HS-5 (cell line): ENCODE measurements at places on chromosomes 11 and 22.
A peak's percentile ranks its signal among the peaks of the same experiment; 100 is the strongest.

DNA sequence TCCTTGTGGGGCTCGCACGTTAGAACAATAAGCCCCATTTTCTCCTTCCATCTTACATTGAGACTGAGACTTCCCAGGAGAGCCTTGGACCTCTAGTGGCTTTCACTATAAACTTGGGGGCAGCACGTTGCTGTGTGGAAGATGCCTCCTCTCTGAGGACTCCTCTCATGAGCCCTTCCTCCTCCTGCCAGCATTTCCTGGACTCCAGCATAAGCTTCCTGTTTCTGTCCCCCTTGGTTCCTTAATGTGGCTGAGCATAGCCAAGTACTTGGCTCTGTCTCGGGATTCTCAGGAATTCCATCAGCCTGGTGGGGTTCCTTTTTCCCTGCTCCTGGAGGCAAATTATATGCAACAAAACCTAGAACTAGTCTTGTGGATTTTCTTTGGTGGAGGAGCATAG is 38.8 kb upstream of the UBASH3B start:
- DNase-seq = no peak

DNA sequence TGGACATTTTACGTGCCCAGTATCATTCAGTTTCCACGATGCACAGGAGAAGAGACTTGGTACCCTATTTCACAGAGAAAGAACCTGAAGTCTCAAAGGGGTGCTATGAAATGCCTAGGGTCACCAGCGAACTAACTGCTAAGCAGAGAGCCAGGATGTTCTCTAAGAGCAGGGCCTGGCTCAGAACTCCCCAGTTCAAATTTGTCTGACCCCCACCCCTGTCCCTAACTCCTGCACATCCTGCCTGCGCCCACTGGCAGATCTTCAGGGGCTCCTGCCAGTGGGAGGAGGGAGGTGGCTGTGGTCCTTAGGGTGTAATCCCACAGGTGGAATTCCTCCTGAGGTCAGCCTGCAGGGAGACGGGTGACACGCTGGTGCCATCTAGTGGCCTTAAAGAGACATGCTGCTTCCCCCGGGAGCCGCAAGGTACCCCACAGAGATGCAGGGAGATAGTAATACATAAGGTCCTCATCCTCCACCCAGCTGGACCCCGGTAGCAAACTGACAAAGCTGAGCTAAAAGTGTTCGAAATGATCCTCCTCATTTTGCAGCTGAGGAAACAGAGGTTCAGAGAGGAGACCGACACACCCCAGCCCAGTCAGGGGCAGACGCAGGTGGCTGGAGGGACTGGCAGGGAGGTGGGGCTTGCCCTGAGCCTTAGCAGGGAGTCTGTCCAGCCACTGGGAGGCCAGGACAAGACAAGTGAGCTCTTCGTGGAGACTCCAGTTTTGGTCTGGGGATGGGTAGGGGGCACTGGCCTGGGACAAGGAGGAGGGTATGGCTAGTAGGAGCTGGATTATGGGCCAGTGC is 34.1 kb downstream of the MB start:
- DNase-seq = peak; percentile 37

DNA sequence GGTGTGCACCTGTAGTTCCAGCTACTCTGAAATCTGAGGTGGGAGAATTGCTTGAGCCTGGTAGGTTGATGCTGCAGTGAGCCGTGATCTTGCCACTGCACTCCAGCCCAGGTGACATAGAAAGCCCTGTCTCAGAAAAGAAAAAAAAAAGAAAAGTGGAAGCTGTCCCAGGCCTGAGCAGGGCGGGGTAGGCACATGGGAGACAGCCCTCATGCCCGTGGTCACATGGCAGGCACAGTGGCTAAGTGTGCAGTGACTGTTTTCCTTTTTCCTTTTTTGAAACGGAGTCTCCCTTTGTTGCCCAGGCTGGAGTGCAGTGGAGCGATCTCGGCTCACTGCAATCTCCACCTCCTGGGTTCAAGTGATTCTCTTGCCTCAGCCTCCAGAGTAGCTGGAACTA is 7.8 kb downstream of the OTUB1 start:
- no peak for DNase-seq

- DNase-seq = no peak
Observed at GRCh38 chr11:132030896-132031295, 660.5 kb downstream of the NTM start.

DNA sequence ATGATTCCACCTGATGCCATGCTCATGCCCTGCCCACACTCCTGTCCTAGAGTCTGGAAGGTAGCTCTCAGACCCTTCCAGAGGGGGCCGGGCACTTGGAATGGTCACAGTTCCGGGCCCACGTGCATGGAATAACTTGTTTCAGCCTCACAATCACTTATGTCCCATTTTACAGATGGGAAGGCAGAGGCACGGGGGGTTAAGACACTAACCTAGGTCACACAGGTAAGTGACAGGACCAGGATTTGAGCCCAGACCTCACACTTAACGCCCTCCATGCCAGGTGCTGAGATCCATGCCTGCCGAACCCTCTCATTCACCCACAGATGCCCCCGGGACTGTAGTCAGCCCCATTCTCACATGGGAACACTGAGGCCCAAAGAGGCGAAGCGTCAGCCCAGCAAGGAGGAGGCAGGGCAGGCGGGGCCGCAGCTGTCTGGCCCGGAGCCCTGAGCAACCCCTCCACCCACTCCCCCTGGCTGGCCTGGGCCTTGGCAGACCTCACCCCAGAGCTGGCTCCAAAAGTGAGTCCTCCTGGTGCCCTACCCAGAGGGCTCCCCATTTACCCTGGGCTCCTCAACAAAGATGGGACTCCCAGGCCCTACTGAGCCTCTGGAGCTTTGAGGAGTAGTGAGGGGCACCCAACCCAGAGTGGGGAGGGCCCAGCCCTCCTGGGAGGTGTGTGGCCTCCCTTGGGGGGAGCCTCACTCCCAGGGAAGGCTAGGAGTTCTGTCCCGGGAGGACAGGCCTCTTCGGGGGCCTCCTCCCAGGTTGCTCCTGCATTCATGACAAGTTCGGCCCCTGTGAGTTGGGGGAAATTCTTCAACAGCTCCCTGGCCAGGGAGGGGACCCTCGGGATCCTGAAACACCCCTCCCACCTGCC is 2.4 kb upstream of the ALDH3B1 start:
- no peak for DNase-seq

GRCh38 chr11:7977232-7977917 is 9.8 kb upstream of the EIF3F start:
- peak; percentile 96 for DNase-seq

DNA sequence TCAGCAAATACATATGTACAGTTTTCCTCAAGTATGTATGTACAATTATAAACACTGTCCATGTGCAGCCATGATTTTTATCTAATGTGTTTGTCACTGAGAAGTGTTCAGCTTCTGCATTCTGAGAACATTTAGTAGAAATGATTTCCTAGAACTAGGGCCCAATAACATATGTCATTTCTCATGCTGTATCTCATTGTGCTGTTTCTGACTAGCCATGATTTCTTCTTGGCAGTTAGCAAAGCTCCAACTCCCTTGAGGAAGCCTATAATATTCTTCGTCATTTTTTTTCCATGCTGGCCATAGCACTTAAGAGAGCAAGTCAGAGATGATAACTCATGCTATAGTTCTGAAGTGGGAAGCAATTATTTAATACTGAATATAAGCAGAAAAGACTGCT is 187.8 kb downstream of the DDX10 start:
- no peak for DNase-seq

DNA sequence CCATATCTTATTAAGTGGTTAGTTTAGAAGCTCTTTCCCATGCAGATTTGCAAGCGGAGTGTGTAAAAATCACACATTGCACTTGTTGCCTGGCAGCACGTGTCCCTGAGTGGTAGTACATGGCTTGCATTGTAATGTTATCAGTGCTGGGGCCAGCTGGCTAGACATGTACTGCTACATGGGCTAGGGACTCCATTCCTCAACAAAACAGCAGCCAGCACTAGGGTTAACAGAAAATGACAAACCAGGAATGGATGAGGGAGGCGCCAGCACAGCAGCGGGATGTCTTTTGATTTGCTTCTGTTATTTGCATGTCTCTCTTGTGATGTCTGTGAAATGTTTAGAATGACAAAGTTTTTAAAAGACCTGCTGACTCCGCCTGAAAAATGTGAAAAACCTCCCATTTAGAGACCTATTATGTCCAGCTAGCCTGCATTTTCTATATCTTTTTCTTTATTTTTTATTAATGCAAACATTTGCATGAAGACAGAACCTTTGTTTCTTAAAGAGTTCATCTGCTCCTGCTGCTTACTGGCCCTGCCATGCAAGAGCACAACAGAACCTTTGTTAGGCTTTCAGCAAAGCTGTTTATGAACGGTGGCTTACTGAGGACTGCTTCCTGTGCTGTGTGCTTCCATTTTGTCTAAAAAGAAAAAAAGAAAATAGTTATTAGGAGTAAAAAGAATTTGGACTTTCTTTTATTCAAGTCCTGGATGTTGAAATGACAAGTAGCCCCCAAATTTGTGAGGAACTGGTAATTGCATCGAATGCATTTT is 40.7 kb downstream of the CSTPP1 start:
- DNase-seq = no peak

GRCh38 chr22:19718456-19719049 is 4.2 kb downstream of the SEPTIN5 start:
- no peak for DNase-seq

GRCh38 chr22:19398206-19398605 is 33.3 kb downstream of the HIRA start:
- no peak for DNase-seq

DNA sequence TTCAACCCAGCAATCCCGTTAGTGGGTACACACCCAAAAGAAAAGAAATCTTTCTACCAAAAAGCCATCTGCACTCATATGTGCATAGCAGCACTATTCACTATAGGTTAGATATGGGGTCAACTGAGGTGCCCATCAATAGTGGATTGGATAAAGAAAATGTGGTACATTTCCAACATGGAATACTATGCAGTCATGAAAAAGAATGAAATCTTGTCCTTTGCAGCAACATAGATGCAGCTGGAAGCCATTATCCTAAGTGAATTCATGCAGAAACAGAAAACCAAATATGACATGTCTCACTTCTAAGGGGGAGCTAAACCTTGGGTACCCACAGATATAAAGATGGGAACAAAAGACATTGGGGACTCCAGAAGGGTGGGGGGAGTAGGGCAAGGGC is 1.9 kb upstream of the ARHGAP8 start:
- no peak for DNase-seq

DNA sequence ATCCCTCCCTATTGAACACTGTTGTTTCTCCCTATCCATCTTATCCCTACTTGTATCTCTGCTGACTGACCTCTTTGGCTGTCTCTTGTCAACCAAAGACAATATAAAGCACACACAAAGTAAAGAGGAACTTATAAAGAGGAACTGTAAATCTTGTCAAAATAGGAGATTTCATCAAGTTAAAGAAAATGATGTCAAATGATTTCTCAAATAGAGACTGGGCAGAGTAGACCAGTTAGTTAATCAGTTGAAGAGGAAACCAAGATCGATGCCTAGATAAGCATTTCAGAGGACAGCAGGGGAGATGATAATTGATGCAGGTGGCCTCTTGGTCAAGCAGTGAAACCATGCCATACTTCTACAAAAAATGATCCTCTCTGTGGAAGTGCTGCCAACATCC is 22.7 kb downstream of the KCNQ1OT1 start:
- no peak for DNase-seq

- DNase-seq = no peak
Observed at GRCh38 chr11:119691020-119691666, 37.9 kb downstream of the NECTIN1 start.

GRCh38 chr11:83725728-83726127 is 439.6 kb upstream of the CCDC90B start:
- DNase-seq = no peak

DNA sequence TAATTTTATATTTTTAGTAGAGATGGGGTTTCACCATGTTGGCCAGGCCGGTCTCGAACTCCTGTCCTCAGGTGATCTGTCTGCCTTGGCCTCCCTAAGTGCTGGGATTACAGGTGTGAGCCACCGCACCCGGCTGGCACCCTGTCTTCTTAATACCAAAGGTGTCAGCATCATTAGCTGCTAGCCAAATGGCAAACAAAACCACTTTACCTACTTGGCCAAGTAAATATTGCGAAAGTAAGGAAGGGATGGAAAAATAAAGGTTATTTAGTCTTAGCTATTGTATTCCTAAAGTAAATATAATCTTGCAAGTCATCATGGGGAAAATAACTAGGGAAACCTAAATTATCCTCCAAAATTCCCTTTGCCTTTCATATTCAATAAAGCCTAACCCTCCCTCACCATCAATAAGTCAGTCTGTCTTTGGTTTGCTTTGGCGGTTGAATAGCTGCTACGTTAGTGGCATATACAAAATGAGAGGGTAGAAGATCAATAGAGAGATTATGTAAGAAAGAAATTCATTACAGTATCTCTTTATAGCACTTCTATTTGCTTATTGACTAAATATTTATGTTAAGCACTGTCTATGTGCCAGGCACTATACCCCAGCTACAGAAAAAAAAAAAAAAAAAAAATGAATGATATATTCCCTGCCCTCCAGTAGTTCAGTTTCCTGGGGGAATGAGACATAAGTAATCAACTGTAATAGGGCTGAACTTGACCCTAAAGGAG is 40.2 kb upstream of the CFAP300 start:
- no peak for DNase-seq

DNA sequence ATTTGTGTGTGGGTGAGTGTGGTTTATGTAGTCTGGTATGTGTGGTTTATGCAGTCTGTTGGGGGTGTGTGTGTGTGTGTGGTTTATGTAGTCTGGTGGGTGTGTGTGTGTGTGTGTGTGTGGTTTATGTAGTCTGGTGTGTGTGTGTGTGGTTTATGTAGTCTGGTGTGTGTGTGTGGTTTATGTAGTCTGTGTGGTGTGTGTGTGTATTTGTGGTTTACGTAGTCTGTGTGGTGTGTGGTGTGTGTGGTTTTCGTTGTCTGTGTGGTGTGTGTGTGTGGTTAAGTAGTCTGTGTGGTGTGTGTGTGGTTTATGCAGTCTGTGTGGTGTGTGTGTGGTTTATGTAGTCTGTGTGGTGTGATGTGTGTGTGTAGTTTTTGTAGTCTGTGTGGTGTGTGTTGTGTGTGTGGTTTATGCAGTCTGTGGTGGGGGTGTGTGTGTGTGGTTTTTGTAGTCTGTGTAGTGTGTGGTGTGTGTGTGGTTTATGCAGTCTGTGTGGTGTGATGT is 26.2 kb upstream of the PARVG start:
- DNase-seq = no peak

DNA sequence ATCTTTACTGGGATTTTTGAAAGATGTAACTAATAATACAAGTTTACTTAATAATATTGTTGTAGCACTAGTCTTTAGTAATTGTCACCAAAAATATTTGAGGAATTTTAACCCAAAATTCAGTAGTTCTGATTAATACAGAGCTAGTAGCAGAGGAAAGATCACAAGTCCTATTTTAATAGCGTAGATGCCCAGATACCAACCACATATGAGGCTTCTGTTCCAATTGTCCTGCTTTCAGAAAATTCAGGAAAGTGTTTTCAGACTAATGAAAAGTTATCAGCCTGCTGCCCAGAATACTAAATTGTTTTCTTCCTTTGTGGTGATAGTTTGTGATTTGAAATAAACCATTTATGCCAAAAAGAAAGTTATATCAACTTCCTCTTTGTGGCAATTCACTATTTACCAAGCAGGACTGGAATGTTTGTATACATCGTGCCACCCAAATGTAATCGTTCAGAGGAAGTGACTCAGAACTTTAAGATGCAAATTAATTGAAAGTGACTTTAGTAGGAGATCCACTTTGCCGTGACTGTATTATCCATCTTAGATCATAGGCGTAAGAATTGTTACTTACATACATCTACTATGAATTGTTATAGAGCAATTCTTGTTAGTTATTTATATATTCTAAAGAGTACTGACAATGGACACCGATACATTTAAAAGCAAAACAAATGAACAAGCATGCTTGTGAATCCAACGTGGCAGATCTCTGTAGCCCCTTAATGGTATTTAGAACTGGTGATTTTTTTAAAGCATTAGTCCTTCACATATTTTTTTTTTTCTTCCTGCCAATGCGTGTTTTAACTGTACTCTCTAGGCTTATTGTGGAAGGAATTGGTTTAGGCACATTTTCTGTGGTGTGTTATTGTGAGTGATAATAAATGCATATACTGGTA is 231.0 kb downstream of the DDX10 start:
- peak; percentile 43 for DNase-seq
